ENCODE measurements at places on chromosomes 6 and 20. TPM values are rescaled to one million over a fixed set of nuclear protein-coding genes. Genes with fewer than 3 reads are reported as not detected.

- no peak for DNase-seq
Measured at GRCh38 chr6:17780061-17780460, 73.3 kb upstream of the NUP153 start.

GRCh38 chr20:46169245-46170171 lies 51.4 kb downstream of the CD40 start:
- no peak for DNase-seq

ZNF318 gene
- polyA plus RNA-seq: 7.3 TPM

DNA sequence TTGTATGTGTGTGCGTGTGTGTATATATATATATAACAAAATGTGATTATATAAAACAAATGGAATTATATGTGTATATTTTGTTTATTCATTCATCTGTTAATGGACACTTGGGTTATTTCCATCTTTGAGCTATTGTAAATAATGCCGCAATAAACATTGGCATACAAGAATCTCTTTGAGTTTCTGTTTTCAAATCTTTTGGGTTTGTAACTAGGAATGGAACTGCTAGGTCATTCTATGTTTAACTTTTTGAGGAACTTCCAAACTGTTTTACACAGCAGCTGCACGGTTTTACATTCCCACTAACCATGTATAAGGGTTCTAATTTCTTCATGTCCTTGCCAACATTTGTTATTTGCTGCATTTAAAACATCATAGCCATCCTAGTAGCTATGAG lies 39.9 kb upstream of the TGM2 start:
- DNase-seq: no peak

RPS10 gene
- 1,028 TPM for polyA plus RNA-seq

DNA sequence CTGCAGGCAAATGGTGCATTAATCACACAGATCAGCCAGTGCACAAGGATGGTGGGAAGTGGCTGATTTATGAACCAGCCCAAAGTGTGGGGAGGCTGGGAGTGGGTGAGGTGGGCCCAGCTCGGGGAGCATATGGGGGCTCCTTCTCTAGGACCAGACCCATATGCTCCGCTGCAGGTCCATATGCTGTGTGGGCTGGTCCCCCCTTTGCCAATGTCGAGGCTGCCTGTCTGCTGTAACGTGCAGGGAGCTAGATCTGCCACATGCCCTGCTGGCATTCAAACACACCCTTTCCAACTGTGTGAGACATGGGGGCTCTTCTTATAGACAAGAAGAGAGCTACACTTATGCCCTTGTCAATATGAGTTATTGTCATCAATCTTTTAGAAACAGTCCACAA lies 566.3 kb downstream of the DHX35 start:
- no peak for DNase-seq

DNA sequence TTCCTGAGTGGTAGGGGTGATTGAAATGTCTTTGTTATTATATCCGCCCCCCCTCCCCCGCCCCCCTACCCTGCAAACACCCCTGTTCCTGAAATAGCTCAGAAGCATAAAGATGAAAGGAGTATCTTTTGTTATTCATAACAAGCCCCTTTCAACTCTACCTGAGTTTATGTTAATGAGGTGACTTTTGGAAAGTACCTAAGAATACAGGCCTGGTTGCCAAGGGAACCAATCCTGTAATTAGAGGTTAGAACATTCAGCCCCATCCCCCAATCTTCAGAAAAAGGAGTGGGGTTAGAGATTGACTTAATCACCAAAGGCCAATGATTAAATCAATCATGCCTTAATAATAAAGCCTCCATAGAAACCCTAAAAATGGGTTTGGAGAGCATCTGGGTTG lies 979.2 kb upstream of the GJE1 start:
- no peak for DNase-seq

SPATA25 gene
- 0.58 TPM for polyA plus RNA-seq

DNA sequence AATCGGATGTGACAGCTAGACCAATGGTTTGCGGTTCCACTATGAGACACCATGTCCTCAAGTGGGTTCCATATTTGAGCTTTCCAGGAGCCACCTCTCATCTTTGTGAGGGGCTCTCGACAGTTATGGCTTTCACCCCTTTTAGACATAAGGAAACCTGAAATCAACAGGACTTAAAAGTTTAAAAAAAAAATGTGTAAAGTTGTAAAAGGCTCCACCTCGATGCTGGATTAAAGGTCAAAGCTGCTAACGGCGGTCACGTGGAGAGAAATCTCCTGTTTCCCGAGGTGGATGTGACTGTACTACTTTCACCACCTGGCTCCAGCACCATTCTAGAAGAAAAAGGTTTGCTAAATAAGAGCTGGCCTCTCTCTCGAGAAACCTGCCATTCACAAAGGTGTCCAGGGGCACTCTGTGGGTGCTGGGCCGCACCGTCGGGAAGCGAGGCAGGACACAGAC lies 542 bp downstream of the ATP5F1E start:
- DNase-seq: no peak

OPN5 gene
- polyA plus RNA-seq: 0.53 TPM

KIAA0408 gene
- polyA plus RNA-seq: 0.57 TPM

GRCh38 chr20:11176431-11176830 lies 502.6 kb upstream of the JAG1 start:
- DNase-seq: no peak

DNA sequence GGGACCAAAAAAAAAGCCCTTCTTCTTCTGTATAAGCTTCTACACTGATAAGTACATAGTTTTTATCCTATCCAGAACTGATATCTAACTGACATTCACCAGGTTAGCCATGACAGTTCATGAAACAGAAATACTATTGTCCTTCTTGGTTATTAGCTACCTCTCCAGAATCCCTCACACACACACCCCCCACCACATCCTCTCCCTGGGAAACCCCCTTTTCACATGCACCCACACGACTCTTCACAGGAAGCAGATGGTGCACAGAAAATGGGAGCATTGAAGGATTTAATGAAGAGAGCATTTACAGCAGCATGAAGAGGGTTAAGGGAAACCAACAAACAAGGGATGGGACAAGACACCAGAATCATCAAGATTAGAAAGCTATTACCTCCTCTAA lies 88.9 kb downstream of the FHL5 start:
- no peak for DNase-seq

- no peak for DNase-seq
Measured at GRCh38 chr20:17995967-17996819, 27.4 kb downstream of the MGME1 start.

REM1 gene
- polyA plus RNA-seq: 3.2 TPM

DNA sequence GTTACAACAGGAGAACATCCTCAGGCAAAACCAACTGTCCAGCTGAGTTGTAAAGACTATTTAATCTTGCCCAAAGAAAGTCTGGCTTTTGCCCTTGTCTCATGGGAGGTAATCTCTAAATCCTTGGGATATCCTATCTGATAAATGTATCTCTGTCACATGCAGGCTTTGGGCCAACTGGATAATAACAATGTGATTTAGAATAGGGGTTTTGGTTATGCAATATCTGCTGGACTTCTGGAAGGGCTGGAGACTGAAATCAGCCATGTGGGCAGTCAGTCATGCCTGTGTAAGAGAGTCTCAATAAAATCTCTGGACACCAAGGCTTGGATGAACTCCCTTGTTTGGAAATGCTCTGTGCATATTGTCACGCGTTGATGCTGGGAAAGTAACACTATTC lies 56.3 kb upstream of the PRL start:
- DNase-seq: no peak

DNA sequence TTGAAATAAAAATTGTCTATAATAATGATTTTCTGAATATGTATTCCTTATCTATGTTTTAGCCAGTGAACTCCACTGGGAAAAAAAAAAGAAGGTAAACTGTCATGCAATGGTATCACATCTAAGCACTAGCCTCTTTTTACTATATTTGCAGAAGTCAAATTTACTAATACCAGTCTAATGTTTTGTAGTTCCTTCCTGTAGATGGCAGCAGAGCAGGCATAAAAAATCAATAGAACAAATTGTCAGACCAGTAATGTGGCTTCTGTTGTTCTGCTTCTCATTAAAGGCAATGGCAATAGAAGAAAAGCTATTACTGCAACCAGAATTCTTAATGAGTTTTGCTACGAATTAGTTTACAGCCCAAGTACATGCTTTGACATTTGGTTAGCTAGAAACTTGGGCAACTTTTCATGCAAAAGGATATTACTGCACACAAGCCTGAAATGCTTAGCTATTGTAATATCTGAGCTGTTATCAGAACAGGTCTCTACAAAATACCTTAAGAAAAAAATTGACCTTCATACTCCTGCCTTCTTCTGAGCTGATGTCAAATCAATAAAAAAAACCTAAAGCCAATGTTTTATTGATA lies 476.9 kb downstream of the KHDRBS2 start:
- no peak for DNase-seq

GRCh38 chr6:28638787-28639430 lies 113.2 kb downstream of the GPX5 start:
- DNase-seq: no peak

PGM3 gene
- 3.8 TPM for polyA plus RNA-seq

GRCh38 chr6:28898710-28898965 lies 25.1 kb downstream of the TRIM27 start:
- no peak for DNase-seq

- no peak for DNase-seq
Measured at GRCh38 chr6:122799140-122799745, 10.2 kb downstream of the SMPDL3A start.

- no peak for DNase-seq
Measured at GRCh38 chr6:108002365-108003221, 44.6 kb upstream of the SEC63 start.

LIN28B gene
- polyA plus RNA-seq: not detected

- no peak for DNase-seq
Measured at GRCh38 chr6:94357381-94357980, 938.1 kb upstream of the EPHA7 start.

DNA sequence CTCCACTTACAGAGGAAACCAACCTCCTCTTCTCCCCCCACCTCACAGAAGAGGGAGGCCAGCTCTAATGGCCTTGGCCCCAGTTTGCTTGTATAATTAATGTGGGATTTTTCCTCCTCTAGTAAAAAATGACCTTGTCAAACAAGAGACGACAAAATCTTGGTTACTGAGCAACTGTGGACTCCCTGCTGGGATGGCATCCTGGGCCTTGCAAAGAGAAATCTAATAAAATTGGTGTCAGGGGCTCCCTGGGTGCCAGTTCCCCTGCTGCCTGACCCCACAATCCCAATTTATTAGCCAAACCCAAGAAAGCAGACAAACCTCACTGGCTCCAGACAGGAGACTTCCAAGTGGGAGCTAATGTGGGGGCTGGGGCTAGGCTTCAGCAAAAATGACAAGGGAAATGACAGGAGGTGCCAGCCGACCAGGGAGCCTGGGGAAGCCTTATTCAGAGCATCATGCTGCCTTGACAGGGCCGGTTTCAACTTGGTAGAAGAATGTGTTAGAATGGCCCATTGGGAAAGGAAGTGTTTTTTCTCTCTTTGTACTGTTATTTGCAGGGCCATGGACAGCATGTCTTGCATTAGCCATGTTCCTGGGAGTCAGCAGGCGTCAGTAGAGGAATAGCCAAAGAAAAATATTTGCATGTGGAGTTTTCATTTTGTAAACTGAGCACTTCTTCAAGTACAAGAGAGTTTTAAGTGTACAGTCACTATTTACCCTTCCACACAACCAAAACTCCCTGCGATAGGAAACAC lies 816.9 kb downstream of the DHX35 start:
- DNase-seq: no peak

SLC2A10 gene
- 1.4 TPM for polyA plus RNA-seq

PRRT1 gene
- polyA plus RNA-seq: 0.82 TPM

DNA sequence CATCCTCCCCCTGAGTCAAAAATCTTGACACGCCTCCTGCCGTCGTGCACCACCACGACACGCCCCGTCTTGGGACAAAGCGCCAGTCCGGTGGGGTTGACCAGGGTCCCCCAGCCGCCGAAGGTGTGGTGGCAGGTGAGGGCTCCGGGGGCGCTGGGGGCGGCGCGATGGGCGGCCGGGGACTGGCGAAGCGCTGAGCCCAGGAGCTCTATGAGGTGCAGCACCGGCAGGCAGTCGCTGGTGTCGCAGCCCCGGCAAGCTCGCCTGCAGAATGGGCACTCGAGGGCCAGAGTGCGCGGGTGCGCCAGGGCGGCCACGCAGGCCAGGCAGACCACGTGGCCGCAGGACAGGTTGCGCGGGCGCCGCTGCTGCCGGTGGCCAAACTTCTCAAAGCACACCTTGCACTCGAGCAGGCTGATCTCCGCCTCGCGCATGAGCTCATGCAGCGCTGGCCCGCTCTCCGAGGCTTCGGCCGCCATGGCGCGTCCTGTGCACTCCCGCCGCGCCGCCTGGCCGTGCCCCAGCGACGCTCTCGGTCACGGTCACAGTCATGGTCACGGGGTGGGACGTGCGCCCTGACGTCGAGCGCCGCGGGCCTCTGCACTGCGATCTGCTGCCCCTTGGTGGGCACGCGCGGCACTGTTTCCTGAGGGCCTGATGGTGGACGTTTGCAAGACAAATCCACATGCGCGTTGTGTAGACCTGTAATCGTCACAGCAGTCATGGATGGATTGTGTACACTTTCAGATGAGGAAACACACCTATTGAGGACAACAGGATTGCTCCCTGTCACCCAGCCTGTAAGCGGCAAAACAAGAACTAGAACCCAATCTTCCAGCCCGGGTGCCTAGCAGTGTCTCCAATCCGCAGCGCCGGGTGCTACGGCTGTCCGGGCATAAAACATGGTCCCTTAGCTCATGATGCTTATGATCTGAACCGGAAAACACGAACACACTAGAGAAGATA lies at the start of gene NHLRC1:
NHLRC1 (minus strand) TSS at position 550 of the 966 bp plus-strand sequence; CDS start at position 479, 71 bp downstream.
- DNase-seq: peak; percentile 93

DNA sequence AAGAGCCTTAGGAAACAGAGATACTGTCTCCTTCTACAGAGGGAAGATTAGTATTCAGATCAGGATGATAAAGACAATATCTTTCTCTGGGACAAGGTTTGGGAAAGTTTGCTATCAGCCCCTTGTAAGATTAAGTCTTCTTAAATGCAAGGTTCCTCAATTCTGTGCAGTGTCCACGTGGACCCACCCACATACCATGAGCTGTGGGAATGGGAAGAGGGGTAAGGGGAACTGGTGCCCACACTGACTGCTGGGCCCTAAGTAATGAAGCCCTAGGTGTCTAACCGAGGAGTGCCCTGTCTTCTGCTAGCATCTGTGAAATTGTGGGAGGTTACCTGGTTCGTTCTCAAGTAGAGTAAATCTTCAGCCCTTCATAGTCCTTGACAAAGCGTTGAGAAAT lies 5.8 kb upstream of the SSTR4 start:
- no peak for DNase-seq

DNA sequence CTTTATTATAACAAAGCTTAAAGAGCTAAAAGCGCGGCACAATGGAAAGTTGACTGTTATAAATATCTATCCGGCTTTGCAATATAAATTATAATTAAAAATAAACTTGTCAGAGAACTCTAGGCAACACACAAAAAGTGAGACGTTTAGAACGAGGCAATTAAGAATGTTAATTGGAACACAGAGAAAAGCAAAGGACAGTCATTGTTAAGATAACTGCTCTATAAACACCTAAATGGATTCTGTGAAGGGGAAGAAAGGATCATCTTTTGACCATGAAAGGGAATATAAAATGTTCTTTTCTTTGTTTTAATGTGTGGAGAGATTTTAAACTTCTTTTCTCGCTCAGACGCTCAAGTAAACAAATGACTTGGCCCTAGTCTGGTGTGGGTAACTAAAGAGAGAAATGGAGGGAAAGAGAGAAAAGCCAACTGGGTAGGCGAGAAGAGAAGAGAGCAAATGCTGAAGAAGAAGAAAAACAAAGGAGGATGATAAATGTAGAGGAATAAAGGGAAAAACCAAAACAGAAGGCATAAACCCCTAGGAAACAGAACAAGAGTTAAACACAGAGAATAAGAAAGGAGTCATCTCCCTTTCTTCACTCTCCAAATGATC lies 9.3 kb upstream of the SALL4 start:
- DNase-seq: no peak

GRCh38 chr6:154815938-154816820 lies 83.0 kb downstream of the SCAF8 start:
- DNase-seq: no peak

GRCh38 chr6:151240036-151240685 lies 394 bp downstream of the AKAP12 start:
- DNase-seq: peak; percentile 82

Data from heart left ventricle (tissue), 16 donors.